A549 (cell line): ENCODE measurements at places on chromosomes 3 and 15. TPM values are rescaled to one million over a fixed set of nuclear protein-coding genes. Genes with fewer than 3 reads are reported as not detected.
A peak's percentile ranks its signal among the peaks of the same experiment; 100 is the strongest.

PAQR9 gene
- 2.8 to 3.1 TPM (median 3.0 TPM) in 3 replicates for polyA plus RNA-seq

DNA sequence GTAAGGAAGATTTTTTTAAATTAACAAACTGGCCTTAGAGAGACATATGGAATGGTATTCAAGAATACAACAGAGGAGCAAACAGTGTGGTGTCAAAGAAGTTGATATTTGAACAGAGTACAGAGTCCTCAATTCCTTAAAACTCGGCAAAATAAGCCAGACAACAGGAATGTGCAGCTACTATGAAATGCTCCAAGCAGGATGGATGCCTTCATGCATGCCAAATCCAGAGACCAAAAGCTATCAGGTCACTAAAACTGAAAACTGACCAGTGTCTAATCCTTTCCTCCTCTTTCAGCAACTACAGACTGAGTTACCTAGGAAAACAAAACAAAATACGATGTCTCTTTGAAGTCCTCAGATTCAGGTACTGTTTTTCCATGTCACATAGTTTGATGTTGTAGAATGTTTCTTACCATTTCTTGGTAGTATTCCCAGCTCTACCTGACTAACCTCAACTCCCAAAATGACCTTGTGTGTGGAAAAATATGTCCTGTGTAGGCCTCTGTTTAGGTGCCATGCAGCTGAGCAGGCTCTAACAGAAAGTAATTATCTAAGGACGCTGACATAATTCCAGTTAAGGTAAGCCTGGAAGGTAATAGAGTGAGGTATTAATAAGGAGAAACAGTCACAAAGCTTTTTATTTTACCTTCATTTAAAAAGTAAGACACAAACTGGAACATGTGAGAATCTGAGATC is 46.9 kb downstream of the TBL1XR1 start:
- no peak for DNase-seq

RHOV gene
- polyA plus RNA-seq = 4.9 to 7.6 TPM (median 6.9 TPM) in 3 replicates

CACNA2D3 gene
- polyA plus RNA-seq = 0.03 to 0.12 TPM (median 0.05 TPM) in 3 replicates

GRCh38 chr3:10574101-10574620 is 68.8 kb upstream of the ATP2B2 start:
- DNase-seq = no peak

CFAP100 gene
- not detected in 3 replicates for polyA plus RNA-seq

PARP6 gene
- polyA plus RNA-seq = 70.3 to 83.3 TPM (median 78.0 TPM) in 3 replicates

DNA sequence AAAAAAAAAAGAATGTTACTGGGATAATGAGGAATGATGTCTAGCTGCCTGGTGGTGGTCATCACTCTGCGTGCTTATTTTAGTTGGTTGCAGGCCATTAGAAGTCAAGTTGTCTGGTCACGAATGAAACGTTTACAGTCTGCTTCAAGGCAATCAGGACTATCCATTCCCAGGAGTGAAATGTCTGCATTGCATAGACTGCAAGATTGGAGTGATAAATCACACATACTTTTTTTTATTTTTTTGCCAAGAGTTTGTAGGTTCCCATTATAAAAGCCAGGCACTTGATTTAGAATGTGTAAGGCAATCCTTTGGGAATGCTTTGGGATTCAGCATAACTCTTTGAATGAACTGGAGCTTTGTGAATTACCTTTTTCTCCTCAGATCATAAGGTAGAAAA is 132.3 kb downstream of the STAC start:
- no peak for DNase-seq

RMDN3 gene
- polyA plus RNA-seq = 16.9 to 17.9 TPM (median 17.2 TPM) in 3 replicates

EPHB3 gene
- polyA plus RNA-seq = 0.18 to 0.50 TPM (median 0.29 TPM) in 3 replicates

- DNase-seq = no peak
These were observed 9.5 kb upstream of the RPLP1 start for GRCh38 chr15:69443032-69443611.

- DNase-seq = no peak
These were observed 147.3 kb upstream of the DPH6 start for GRCh38 chr15:35693286-35693685.

INO80 gene
- polyA plus RNA-seq = 10.9 to 14.0 TPM (median 13.7 TPM) in 3 replicates

TMPRSS7 gene
- 0.05 to 0.09 TPM (median 0.05 TPM) in 3 replicates for polyA plus RNA-seq

RAB6B gene
- polyA plus RNA-seq = 2.4 to 3.4 TPM (median 2.6 TPM) in 3 replicates

DNA sequence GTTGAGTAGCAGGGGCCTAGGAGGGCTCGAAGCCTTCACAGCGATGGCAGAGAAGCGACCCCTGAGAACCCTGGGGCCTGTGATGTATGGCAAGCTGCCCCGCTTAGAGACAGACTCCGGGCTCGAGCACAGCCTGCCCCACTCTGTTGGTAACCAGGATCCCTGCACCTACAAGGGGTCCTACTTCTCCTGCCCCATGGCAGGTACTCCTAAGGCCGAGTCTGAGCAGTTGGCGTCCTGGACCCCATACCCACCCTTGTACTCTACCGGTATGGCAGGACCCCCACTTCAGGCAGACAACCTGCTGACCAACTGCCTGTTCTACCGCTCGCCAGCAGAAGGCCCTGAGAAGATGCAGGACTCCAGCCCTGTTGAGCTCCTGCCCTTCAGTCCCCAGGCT is 4.3 kb downstream of the C15orf39 start:
- DNase-seq = no peak

GYG1 gene
- 58.2 to 60.5 TPM (median 59.8 TPM) in 3 replicates for polyA plus RNA-seq

UROC1 gene
- polyA plus RNA-seq = not detected in 3 replicates

CP gene
- 2.6 to 5.2 TPM (median 5.1 TPM) in 3 replicates for polyA plus RNA-seq

RBP2 gene
- polyA plus RNA-seq = not detected in 3 replicates

DNA sequence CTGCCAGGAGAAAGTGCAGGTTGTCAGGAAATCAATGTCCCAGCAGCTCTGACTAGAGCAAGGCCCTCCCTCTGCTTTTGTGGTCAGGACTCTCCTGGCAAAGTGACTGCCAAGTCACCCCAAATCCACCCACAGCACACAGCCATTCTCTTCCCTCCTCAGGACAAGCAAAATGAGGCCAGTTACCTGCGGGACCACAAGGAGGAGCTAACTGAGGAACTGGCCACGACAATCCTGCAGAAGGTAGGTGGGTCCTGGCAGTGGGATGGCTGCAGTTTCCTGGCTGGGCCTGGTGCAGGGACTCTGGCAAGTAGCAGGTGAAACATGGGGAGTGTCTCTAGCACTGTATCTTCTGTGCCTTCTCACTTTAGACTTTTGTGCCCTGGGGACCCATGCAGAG is 142.5 kb upstream of the EIF1B start:
- DNase-seq = no peak

MRAS gene
- 11.5 to 15.0 TPM (median 13.0 TPM) in 3 replicates for polyA plus RNA-seq

GRCh38 chr3:106589311-106589942 is 720.6 kb upstream of the CBLB start:
- no peak for DNase-seq

GRCh38 chr3:8020047-8020841 is 481.4 kb upstream of the LMCD1 start:
- no peak for DNase-seq

SORD gene
- 34.8 to 40.6 TPM (median 37.6 TPM) in 3 replicates for polyA plus RNA-seq

DNA sequence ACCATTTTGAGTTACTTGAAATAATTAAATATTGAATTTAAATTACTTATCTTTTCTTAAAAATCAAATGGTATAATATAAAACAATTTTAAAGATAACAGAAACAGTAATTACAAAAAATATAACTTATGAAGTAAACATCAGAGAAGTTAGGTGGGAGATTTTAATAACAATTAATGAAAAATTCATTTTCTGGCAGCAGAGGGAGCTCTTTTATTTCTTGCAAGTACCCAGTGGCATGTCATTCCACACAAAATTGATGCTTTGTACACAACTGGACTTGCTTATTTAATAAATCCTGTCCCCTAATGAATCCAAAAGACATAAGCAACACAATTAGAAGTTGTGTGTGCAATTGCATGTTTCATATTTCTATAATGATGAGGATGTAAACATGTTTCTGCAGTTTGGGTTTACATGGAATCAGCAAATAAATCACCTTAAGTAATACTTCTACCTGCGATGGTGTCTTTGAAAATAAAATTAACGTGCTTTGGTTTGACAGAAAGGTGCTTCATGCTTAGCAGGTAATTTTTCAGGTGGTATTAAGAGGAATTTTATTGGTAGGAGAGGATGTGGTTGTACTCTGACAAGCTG is 861.3 kb downstream of the ZPLD1 start:
- DNase-seq = peak; percentile 18

DNA sequence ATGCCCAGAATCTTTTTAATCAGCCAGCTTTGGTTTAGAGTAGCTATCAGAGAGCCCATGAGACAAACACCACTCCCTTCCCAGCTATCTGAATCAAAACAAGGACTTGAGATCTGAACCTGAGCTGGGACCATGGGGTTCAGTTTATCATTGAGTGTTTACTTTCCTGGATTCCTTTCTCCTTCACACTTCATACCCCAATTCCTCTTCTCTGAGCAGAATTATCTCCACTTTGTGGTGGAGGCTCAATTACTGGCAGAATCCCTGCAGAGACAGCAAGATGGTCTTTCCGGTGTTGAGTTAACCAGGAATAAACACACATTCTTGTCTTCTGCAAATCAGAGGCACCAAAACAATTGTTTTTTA is 102.4 kb downstream of the RPL22L1 start:
- DNase-seq = no peak

- no peak for DNase-seq
These were observed 265.0 kb downstream of the OPA1 start for GRCh38 chr3:193857996-193858395.

GRCh38 chr3:11307830-11308432 is 35.7 kb downstream of the ATG7 start:
- no peak for DNase-seq

CNTN4 gene
- polyA plus RNA-seq = not detected in 3 replicates

LRRIQ4 gene
- not detected in 3 replicates for polyA plus RNA-seq

- DNase-seq = no peak
These were observed 66.3 kb downstream of the CCR1 start for GRCh38 chr3:46141813-46142212.

DNA sequence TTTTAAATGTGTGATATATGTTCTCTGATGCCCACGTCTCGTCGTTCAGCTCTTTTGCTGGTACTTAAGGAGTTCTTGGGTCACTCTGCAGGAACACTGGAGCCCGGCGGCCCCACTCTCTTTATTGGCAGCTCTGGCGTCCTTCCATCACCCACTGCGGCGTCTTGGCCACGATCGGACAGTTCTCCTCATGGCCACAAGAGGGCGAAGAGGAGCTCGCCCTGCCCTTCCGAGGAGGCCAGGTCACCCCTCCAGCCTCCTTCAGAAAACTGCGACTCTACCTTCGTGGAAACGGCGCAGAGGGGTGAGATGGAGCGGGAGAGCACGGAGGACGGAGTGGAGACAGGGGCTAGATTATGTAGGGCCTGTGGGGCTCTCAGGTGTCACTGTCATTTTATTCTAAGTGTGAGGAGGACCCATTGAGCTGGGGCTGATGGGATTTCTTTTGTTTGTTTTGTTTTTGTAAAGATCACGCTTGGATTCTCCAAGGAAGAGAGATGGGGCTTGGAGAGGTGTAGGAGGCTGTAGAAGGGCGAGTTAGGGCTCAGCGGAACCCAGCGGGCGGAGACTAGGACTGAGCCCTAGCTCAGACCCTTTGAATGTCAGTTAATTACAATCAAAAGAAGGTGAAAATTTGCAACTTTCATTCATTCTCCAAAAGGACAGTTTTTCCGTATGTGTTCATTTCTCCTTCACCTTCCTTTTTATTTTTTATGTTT is 28.0 kb upstream of the GABRA5 start:
- peak; percentile 62 for DNase-seq

- no peak for DNase-seq
These were observed 76.3 kb upstream of the TTBK2 start for GRCh38 chr15:42996871-42997270.

DNA sequence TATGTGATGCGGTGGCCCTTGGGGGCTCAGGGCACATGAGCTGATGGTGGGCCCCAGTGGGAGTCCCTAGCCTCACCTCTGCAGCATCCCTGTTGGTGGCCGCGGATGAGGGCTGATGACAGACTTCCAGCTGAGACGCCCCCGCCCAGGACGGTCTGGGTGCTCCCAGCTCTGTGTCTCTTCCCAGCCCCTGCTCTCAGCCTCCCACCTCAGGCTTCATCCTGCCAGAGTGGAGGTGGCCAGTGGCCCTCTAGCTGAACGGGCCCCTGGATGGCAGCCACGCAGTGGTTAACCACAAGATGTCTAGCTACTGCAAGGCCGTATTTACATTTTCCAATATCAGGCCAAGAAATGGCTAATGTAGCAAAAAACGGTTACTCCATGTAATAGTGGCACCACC is 205.3 kb upstream of the LINGO1 start:
- DNase-seq = no peak

GRCh38 chr15:90813796-90814190 is 54.6 kb upstream of the FURIN start:
- DNase-seq = no peak

DNA sequence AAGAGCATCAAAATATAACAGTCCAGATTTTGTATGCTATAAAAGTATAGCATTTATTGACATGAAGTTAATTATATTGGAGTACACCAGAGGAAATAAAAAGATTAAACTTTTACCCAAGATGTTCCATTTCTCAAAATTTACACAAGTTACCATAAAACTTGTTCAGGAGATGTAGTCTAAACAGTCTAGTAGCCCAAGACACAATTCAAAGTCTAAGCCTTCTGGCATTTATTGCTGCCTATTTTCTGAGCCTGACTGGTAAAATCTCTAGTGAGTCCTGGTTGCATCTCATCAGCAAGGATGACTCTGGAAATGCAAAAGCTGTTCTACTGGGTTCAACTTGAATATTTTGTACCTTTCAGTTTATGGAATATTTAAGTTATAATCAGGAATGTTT is 468.7 kb downstream of the PDCD6IP start:
- no peak for DNase-seq

DNA sequence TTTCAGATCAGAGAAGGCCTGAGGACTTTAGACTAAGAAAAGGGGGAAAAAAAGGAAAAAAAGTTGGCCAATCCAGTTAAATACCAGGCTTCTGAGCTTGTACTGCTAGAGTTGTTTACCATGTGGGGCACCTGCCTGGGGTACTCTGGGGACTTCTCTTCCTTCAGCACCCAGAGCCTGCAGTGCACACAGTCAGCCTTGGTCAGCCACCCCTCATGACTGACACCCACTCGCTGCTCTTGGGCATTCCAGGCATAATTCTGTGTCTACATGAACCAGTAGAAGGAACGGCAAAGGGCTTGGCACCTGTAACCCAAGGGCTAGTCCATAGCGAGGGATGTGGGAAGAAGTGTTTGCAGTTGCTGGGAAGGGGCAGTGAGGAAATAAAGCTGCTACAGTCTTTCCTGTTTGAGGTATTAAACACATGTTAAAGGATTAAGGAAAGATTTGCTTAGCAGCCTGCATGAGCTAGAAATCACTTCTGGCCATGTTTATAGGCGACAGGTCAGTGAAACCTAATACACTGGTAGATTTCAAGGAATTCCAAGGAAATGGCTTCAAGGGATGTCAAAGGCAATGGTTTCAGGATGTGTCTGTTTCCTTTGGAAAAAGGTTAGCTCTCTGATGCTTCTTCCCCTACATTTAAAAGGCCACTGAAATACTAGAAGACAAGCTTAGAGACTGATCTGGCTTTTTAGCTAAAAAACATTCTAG is 232.5 kb downstream of the CHST2 start:
- DNase-seq = no peak
